Activated T-cell treated with anti-CD3 and anti-CD28 coated beads, Interleukin-2, amount 50 U/mL, for 72 hours (primary cell): ENCODE measurements at places on chromosomes 2 and 18. TPM values are rescaled to one million over a fixed set of nuclear protein-coding genes. Genes with fewer than 3 reads are reported as not detected.

DNA sequence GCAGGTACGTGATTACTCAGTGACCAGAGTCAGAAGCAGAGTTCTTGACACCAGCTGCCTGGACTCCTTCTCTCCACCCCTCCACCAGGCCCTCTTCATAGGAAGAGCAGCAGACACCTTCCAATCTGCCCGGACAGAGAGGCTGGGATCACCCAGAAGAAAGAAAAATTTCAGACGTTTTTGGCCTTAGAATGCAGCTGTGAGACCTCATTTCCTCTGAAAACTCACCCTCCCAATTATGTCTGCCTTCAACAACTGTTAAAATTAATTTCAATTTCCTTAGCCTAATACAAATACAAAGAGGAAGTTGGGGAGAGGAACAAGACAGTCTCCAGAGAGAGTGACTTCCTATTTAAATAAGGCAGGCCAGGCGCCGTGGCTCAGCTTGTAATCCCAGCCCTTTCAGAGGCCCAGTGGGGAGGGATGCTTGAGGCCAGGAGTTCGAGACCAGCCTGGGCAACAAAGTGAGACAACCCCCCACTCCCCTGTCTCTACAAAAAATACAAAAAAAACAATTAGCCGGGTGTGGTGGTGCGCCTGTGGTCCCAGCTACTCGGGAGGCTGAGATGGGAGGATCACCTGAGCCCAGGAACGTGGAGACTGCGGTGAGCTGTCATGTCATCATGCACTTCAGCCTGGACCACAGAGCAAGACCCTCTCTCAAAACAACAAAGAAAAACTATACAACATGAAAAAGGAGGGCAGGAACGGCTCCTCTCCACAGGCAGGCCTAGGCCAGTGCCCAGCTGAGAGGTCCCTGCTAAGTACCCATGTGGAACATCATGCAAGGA lies 1.6 kb downstream of the SLC66A2 start:
- DNase-seq, result no peak

GRCh38 chr2:160335441-160335840 lies 135.4 kb upstream of the ITGB6 start:
- DNase-seq, result no peak

GRCh38 chr2:55338268-55338667 lies 69.2 kb upstream of the MTIF2 start:
- DNase-seq, result no peak

DNA sequence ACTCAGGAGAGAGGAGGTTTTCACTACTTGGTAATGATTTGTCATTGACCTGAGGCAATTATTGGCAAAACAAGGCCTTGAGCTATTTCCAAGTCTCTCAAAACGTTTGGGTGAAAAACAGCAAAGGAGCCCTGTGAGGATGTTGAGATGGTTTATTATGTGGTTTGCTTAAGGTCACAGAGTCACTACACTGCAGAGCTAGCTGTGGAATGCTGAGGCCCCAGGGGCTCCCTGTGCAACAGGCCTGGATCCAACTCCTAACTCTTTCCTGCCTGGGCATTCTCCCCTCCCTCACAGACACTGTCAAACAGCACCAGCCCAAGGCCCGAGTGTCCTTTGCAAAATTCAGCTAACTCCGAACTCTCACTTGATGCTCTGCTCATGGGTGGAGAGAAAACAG lies 754.6 kb upstream of the SOX11 start:
- no peak for DNase-seq

Gene TLX2
- 2.4 TPM for total RNA-seq
